A673 (cell line): ENCODE measurements at places on chromosomes 13 and 19. TPM values are rescaled to one million over a fixed set of nuclear protein-coding genes. Genes with fewer than 3 reads are reported as not detected.

Gene BRCA2
- 35.9 and 47.2 TPM in 2 replicates for total RNA-seq

Gene NLRP9
- total RNA-seq: not detected in 2 replicates

DNA sequence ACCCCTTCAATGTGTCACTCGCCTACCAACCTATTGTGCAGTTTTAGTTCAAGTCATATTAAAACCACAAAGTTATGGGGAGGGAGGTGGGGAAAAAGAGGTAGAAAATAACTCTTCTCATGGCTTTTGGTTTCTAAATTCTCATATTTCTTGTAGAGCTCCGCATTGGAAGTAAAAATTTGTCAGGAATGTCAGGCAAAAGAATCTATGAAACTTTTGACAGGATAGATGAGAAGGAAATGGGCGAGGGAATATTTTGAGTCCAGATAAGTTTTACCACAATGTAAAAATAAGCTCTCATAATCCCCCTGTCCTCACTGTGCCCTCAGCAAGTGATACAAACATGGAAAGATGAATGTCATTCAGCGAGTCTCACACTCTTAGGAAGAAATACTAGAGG is 270.4 kb downstream of the DLEU7 start:
- no peak for DNase-seq

DNA sequence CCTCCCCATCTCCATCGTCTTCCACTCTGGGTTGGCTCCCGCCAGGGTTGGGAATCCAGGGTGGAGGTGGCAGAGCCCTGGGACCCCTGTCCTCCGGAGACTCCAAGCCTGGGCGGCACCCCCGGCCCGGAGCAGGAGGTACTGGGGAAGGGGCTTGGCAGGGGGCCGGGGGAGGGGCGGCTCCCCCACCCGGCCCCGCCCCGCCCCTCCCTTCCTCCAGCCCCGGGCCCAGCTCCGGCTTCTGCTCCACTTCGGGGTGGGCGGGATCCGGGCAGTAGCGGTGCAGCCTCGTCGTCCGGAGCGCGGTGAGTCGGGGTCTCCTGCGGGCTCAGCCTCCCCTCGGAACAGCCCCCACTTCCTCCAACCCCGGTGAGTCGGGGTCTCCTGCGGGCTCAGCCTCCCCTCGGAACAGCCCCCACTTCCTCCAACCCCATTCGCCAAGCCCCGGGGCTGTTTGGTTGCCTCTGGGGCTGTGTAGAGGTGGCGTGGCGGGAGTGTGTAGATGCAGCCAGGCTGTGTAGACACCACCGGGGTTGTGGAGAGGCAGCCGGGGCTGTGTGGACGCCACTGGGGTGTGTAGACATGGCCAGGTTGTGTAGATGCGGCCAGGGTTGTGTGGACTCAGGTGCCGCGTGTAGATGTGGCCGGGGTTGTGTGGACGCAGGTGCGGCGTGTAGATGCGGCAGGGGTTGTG is at the start of gene TMPRSS9:
Gene TMPRSS9 (plus strand): TSS at position 274 of the 694 bp plus-strand sequence. CDS start 29,521 bp downstream, outside the sequence.
- DNase-seq: no peak

DNA sequence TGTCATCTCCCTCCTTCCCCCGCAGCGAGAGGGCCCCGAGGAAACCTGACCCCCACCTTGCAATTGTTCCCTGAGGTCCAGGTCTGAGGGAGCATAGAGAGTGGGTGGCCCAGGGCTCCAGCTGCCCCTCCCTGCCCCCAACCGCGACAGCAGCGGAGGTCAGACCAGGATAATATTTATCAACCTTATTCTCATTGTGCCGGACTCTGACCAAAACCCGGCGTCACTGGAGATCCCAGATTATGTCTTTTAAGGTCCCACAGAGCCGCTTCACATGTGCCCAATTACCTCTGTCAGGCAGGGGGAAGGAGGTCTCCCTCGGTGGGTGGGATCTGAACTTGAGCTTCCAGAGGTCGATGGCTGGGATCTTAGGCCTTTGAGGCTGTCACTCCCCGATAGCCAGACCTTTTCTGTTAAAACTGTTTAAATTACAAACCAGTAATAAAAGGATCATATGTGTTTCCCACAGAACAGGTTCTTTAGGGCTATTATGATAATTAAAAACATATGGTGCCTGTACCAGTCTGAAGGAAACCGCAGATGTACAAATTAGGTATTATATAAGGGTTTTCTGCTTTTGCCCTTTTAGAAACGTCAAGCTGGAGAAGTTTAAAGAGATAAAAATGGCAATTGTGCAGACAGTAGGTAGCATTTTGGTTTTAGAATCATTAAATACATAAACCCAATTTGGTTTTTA is 195.5 kb downstream of the ZNF536 start:
- DNase-seq: peak; percentile 24

GRCh38 chr13:26220575-26220974 is 1.5 kb downstream of the RNF6 start:
- DNase-seq: no peak

DNA sequence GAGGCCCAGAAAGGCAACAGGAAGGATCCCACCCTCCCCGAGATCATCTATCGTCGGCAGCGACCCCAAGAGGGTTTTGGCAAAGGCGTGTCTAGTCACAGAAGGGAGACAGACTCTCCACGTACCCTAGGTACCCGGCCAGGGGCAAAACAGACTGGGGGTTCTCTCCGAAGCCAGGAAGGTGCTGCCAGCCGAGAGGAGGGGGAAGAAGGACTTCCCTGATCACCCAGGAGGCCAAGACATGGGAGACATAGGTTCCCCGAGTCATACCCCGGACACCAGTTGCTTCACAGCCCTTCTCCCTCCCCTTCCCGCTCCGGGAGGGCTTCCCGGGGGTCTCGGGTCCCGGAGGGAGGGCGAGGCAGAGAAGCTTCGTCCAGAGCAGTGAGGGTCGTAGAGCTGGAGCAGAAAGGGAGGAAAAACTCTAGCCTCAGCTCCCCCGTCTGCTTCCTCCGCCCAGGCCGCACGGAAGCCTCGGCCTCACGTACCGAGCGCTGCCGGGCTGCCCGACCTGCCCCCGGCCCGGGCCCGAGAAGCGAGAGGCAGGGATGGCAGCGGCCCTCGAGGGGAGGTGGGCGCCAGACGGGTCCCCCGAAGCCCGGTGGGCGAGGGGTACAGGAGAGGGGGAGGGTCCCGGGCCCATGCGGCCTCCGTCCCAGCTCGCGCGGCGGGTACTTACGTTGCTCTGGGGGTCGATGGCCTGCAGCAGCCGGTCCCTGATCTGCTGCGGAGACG is 644 bp downstream of the MED26 start:
- DNase-seq: peak; percentile 29

- DNase-seq: no peak
These were observed 134.2 kb downstream of the MIPEP start for GRCh38 chr13:23754997-23755396.
